Cardiac muscle cell (in vitro differentiated cells and primary cell): ENCODE measurements at places on chromosomes 11 and 22.

GRCh38 chr11:116948391-116948790 lies 111.0 kb upstream of the APOA1 start:
- peak; percentile 32 for DNase-seq

DNA sequence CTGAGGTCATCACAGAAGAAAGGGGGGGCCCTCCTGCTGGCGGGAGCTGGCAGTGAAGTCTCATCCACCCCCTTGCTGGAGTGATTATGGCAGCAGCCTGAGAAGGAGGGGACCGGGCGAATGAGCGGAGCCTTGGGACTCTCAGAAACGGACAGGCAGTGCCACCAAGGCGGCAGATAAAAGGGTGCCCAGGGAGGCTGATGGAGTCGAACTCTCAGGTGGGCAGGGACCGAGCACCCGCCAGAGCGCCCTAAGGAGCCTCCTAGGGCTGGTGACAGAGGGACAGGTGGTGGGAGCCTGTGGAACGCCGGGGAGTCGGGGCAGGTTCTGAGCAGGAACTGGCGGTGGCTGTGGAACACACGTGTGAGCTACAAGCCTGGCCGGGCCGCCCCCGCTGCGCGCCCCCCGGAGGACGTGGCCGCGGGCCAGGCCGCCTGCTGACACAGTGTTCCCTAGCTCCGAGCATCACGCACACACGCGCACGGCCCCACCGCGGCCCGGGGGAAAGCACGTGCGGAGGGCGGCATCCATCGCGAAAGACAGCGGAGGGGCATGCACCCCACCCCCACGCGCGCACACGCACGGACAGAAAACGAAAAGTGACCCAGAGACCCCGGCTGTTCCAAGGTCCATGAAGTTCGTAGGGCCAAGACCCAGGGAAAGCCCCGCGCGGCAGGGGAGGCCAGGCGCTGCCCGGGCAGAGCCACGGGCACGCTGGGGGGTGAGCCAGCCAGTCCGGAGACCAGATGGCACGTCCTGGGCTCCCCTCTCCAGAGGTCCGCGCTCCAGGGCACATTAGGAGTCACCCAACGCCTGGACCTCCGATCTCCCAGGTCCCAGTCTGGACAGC lies 1.0 kb downstream of the VWCE start:
- DNase-seq: peak; percentile 40

- DNase-seq: no peak
Observed at GRCh38 chr11:120574876-120575275, 63.3 kb downstream of the GRIK4 start.

DNA sequence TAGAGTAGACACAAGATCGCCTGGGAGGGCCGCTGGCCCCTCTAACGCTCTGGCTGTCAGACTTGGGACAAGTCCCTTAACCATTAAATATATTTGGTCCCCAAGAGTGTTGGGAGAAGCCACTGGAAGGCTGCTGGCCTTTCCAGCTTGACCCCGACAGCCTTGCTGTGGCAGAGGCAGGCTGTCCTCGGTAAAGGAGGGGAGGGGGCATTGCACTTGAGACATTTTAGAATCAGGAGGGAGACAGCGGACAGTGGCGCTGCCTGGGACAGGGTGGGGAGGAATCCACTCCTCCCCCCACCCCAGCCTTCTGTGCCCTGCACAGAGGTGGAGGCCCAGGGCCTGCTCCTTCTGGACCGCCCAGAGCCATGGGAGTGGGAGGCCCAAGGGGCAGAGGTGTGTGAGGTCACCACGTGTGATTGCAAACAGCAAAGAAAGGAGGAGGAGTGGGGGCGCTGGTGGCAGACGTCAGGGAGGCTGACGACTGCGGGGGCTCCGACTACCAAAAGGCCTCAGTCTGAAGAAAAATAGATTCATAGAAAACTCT lies 28.9 kb downstream of the APOL1 start:
- no peak for DNase-seq

DNA sequence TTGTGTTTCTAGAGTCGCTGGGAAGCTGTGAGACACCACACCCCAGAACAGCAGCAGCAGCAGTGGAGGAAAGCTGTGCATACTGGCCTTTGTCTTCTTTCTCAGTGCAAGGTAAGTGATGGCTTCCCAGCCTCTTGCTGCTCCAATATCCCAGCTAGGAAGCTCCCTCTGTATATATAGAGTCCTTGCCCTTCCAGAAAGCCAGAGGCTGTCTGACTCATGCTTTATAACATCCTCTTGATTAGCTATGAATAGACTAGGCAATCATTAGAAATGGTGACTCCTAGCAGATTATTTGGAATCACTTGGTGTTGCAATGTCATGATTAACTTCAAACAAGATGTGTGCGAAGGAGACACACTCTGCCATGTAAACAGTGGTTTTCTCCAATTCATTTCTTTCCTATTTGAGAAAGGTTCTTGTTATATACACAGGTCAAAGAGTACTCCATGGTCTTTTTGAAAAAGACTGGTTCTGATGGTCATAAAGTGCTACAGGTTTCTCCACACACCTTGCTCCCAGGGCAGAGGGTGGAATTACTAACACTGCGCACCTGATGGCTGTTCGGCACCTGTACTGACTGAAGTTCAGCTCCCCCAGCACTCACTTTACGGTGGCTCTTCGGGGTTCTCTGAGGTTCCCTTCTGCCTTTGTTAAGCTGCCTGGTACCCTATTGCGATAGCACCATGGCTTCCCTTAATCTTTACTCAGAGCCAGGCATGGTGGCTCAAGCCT lies at the start of gene MMP1:
Gene MMP1, minus strand, starts transcription at position 149 of the 735 bp plus-strand sequence. Its CDS starts 68 bp downstream, at position 81.
- peak; percentile 28 for DNase-seq

- no peak for DNase-seq
Observed at GRCh38 chr22:22770280-22770871, 117.2 kb upstream of the IGLL5 start.

- DNase-seq: peak; percentile 31
Observed at GRCh38 chr11:13963949-13964770, 1.6 kb downstream of the SPON1 start.

DNA sequence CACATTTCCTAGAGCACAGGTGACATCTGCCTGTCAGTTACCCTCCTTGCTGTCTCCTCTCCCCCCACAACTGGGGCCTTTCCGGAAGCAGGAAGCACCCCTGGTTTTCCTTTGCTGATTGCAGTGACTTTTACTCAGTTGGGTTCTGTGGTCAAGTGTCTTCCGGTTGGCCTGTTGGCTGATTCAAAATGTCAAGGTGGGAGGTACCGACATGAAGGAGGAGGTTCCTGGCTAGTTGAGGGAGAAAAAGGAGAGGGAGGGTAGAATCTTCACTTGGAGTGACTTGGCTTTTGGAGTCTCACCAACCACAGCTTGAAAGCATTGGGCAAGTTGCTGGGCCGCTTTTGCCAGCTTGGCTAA lies 9.3 kb upstream of the ADAMTS15 start:
- DNase-seq: no peak

DNA sequence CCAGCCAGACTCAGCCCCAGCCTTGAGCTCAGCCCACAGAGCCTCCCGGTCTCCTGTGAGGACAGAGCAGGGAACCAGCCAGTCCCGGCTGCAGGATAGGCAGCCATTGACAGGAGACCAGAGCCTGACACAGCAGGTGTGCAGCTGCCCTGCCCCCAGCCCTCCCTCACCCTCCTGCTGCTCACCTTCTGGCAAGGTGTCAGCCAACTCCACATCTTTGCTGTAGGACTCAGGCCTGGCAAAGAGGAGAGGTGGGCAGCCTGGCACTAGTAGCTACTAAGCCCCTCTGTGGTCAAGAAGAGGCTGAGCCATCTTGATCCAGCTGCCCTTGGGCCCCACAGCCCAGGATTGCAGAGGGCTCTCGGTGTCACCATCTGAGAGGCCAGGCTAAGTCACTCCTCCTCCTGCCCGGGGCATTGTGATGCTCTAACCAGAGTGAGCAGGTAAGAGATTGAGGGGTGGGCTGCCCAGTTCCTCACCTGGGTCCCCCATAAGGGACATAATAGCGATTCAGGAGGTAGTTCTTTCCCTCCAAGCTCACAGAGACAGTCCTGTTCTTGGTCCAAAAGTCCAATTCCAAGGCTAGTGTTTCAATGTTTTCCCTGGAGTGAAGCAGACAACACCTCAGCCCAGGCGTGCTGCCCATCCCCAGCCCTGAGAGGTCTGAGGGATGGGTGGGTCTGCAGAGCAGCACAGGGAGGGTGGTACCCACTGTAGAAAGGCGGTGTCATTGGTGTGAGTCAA lies 18.6 kb downstream of the TREH start:
- DNase-seq: no peak

- DNase-seq: peak; percentile 90
Observed at GRCh38 chr22:45263463-45264269, 21.1 kb upstream of the UPK3A start.

GRCh38 chr11:16891165-16891564 lies 123.0 kb downstream of the PLEKHA7 start:
- peak; percentile 27 for DNase-seq

DNA sequence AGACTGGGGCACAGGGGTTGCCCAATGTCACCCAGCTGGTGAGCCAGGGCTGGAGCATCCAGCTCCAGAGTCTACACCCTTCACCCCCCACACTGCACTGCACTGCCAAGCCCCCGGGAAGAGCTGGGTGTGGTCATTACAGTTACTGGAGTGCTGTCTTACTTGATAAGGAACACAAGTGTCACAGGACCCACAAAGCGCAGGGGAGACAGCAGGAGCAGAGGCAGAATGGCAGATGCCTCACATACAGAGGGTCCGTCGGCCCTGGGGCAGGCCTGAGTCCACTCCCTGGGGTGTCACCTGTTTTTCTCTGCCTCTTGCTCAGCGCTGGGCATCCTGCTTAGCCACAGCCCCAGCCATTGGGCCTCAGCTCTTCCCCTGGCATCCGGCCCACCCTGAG lies 7.7 kb downstream of the IL2RB start:
- no peak for DNase-seq

DNA sequence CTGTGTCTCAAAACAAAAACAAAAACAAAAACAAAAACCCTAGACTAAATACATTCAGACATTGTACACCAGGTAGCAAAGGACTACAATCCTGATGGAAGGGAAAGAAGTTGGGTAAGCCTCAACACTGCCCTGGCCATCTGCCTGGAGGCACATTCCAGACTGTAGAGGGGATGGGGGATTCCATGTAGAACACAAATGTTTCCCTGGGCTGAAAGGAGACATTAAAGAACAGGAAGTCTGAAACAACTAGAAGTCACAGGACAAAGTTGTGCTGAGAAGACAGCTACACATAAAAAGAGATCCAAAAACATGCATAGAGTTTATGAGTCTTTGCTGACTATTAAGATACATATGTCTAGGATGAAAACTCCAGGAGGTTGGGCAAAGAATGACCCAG lies 83.9 kb downstream of the RRAS2 start:
- DNase-seq: no peak

- DNase-seq: peak; percentile 12
Observed at GRCh38 chr11:17816232-17816931, 81.8 kb downstream of the KCNC1 start.

GRCh38 chr11:11245453-11245852 lies 107.6 kb downstream of the CSNK2A3 start:
- DNase-seq: no peak

GRCh38 chr11:123235656-123236261 lies 40.7 kb upstream of the CLMP start:
- DNase-seq: peak; percentile 92

DNA sequence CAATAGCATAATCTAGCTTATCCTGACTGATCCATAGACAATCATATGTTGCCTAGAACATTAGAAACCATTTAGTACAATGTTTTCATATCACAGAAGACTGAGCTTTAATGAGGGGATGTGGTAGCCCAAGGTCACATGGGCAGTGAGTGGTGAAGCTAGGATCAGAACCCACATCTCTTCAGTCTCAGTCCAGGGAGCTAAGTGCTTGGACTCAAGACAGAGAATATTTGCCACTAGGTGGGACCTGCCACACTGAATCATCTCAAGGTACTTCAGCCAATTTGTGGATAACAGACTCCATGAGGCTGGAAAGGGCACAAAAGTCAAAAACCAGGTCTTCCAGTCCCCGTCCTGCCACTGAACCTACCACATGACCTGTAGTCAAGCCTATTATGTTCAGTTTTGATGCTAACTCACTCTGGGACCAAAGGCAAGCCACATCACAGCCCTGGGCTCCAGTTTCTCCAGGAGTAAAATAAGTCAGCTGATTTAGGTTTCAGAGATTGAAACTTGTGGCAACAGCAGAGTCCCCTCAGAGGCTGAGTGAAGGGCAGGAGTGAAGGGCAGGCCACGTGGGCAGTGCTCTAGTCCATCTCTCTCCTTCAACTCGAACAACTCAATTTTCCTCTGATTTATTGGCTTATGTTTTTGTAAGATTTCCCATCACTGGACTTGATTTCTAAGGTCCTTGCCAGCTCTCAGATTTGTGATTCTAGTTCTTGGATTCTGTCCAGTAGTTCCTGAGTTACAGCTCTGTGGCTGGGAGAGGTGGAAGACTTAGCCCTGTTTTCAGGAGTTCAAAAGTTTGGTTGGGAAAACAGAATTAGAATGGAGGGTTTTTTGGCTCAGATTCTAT lies 84.6 kb upstream of the PHOX2A start:
- DNase-seq: no peak

DNA sequence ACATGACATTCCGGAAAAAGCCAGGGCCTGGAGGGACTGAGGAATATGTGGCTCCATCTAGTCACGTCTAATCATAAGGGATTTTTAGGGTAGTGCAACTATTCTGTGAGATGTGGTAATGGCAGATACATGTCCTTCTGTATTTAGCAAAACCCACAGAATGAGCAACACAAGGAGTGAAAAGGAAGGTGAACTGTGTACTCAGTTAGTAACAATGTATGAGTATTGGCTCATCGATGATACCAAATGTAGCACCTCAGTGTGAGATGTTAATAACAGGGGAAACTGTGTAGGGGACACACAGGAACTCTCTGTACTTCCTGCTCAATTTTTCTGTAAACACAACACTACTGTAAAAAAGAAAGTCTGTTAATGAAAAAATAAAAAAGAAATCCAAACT lies 42.0 kb upstream of the CARS1 start:
- no peak for DNase-seq

DNA sequence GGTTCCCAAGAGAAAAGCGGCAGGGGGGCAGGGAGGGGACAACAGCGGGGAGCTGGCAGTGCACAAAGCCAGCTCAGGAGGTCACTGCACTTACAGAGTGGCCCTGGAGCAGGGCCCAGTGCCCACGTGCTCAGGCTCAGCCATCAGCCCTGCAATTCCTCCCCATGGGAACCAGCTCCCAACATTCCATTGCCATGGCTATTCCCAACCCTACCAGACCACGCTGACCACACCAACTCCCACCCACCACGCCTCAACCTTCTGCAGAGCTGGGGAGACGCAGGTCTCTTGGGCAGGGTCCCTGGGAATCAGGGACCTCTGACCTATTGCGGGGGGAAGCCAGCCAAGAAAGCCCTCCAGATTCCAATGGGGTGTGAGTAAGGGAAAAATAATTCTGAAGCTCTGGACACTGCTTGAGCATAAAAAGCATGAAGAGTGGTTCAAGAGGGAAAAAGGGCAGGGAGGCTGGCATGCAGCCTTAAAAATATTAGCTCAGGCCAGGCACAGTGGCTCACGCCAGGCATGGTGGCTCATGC lies 38.3 kb upstream of the TFIP11 start:
- no peak for DNase-seq

GRCh38 chr11:23413057-23413456 lies 552.8 kb upstream of the CCDC179 start:
- DNase-seq: no peak

DNA sequence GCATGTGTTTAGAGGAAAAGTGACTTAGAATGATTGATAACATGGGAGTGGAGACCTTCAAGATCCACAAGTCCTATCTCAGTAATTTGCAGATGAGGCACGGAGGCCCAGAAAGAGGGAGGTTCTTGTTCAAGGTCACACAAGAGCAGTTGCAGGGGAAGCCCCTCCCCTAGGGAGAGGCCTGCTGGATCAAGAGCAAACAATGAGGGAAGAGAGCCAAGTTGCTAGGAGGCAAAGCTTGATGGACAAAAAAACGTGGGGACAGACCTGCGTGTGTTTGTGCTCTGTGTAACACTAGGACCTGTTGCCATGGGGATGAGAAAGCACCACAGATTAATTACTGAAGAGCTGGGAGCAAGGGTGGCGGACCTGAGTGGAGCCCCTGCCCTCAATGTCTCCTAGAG lies 6.4 kb upstream of the MFRP start:
- DNase-seq: peak; percentile 67
